ENCODE measurements at places on chromosomes 3 and 15.

- ATAC-seq: no peak
Observed at GRCh38 chr3:70990185-70990584, 593.3 kb downstream of the FOXP1 start.

GRCh38 chr15:75891895-75892294 lies 11.8 kb upstream of the FBXO22 start:
- peak; percentile 39 for ATAC-seq

DNA sequence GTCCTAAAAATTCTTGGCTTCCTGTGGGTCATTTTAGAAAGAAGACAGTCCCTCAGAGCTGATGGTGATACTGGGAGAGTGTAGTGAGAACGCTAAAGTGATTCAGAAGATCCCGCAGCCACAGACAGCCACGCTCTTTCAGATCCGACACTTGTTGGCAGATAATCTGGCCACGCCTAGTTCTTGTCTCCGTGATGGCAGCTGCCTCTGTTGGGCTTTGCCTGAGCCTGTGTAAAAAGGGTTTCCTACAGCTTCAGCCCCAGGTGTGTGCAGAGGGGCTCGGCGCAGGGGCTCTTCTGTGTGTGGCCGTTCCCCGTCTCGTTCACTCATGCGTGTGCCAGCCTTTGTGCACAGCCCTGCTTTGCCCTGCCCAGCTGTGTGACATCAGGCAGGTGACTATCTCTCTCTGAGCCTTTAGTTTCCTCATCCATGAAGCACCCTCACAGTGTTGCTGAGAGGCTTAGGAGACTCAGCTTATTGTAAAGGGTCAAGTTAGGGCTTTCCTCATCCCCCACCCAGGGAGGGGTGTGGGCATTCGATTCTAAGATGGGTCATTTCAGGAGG lies 6.3 kb downstream of the IRAK2 start:
- no peak for ATAC-seq

- no peak for ATAC-seq
Observed at GRCh38 chr15:35040339-35041255, 44.5 kb downstream of the NANOGP8 start.

Data from gastroesophageal sphincter (tissue), 4 donors.